NCI-H2081 (cell line): ENCODE measurements at places on chromosomes 12 and 14.

DNA sequence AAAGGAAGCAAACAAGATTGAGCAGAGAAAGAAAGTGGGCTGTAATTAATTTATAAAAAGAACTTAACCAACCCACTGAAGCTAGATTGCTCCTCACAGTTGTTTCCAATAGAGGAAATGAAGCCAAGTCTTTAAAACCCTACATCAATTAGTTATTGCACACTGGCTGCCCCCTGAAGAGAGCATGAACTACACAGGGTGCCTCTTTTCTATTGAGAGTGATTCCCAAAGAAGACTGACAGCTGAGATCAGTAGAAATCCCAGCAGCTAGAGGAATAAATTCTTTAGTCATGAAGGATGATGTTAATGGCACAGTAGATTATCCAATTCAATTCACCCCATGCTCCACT lies 8.6 kb upstream of the USP15 start:
- DNase-seq = no peak

DNA sequence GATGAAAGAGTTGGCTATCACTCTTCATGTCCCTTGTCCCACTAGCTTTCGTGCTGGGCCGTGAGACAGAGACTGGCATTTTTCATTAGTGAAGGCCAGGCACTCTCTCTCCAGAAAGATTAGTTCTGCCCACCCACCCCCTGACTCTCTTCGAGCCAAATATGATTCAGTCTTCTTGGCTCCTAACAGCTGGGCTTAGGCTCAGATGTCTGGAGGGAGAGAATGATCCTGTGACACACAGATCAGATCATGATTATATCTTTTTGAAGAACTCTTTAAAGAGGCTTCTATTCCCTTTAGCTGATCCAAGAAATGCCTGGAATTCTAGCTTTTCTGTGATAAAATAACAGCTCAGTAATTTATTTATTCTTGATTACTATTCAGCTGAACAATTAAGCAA lies 5.2 kb upstream of the GNG2 start:
- no peak for DNase-seq

GRCh38 chr12:107429006-107429705 lies 256.4 kb upstream of the PWP1 start:
- peak; percentile 8 for DNase-seq

- DNase-seq = no peak
These were observed 82.6 kb upstream of the ARHGAP5 start for GRCh38 chr14:31994391-31995033.

GRCh38 chr14:36094963-36095362 lies 81.6 kb downstream of the PTCSC3 start:
- no peak for DNase-seq
